ENCODE measurements at places on chromosomes 1 and 21. TPM values are rescaled to one million over a fixed set of nuclear protein-coding genes. Genes with fewer than 3 reads are reported as not detected.
A peak's percentile ranks its signal among the peaks of the same experiment; 100 is the strongest.

DNA sequence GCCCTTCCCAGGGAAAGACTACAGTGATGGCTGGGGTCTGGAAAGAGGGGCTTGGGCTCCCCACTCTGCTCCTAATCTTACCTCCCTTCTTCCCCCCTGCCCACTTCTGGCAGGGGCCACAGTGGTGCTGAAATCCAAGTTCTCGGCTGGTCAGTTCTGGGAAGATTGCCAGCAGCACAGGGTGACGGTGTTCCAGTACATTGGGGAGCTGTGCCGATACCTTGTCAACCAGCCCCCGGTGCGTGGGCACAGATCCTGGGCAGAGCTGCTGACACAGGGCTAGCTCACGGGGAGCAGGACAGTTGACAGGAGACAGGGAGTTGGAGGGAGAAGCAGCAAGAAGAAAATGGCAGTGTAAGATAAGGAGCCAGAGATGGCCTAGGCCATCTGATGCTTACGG, 2.4 kb downstream of the SLC27A3 start:
- DNase-seq = no peak

- no peak for DNase-seq
These were observed 261.6 kb downstream of the CAMTA1 start for GRCh38 chr1:7046891-7047290.

GRCh38 chr1:15401391-15402055, 8.2 kb upstream of the EFHD2 start:
- DNase-seq = no peak

DNA sequence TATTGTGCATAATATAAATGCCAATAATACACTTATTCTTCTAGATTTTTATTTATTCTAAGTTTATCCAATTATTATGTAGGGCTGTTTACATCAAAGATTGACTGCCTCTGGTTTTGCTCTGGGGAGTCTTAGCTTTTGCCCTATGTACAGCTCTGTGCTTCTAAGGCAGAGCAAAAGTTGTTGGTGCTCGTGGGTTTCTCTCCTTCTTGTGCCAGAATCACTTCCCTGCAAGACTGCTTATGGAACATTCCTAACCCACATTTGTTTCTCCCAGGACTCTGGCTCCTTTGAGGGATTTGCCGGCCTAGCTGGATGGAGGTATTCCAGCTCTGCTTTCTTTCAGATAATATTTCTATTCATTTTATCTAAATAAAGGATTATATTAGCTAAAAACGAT, 849.1 kb downstream of the USP25 start:
- no peak for DNase-seq

GRCh38 chr1:220294846-220295301, 22.6 kb upstream of the RAB3GAP2 start:
- no peak for DNase-seq

DNA sequence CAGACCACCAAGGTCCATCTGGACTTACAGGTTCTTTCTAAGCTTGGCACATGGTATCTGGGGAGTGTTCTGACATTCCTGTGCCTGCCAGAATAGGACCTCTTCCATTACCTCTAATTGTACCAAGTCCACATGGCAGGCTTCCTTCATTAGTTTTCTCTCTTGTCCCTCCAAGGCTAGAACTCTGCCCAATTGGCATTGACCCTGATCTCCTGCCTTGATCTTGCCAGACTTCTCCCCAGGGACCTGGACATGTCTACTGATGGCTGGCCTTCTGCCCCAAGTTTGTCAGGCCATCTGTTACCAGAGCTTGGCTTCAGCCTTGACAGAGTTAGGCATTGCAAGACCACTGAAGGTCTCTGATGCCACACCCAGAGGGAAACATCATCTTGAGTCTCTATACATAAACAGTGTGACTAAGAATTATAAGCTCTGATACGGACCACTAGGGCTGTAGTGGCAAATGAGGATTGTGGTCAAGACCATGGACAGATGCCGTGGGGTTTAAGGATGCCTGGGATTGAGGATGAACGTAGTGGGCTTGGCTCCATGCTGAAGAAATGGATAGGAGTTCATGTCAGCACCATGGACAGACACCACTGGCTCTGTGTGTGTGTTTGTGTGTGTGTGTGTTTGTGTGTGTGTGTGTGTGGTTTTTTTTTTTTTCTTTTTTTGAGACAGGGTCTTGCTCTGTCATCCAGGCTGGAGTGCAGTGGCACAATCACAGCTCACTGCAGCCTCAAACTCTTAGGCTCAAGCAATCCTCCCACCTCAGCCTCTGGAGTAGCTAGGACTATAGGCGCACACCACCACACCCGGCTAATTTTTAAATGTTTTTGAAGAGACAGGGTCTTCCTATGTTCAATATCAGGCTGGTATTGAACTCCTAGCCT, 19.5 kb upstream of the PSMB2 start:
- no peak for DNase-seq

- DNase-seq = no peak
These were observed 5.3 kb downstream of the CLDN14 start for GRCh38 chr21:36474591-36474990.

DNA sequence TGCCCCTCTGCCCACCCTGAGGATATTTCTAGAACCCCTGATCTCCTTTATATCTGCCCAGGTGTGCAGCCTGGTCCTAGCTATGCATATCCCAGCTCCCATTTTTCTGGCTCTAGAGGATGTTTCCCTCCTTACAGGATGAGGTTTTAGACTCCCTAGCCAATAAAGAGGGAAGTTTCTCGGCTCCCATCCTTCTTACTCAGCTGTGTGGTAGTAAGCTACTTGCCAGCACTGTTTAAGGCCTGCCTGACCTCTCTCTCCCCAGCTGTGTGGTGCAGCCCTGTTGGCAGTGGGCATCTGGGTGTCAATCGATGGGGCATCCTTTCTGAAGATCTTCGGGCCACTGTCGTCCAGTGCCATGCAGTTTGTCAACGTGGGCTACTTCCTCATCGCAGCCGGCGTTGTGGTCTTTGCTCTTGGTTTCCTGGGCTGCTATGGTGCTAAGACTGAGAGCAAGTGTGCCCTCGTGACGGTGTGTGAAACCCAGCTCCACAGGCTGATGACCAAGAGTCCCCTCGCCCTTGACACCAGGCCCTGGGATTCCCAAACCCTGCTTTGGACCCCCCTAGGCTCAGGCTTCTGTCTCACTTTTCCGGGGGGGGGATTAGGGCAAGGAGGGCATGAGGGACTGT, 7.8 kb upstream of the P3R3URF start:
- no peak for DNase-seq

DNA sequence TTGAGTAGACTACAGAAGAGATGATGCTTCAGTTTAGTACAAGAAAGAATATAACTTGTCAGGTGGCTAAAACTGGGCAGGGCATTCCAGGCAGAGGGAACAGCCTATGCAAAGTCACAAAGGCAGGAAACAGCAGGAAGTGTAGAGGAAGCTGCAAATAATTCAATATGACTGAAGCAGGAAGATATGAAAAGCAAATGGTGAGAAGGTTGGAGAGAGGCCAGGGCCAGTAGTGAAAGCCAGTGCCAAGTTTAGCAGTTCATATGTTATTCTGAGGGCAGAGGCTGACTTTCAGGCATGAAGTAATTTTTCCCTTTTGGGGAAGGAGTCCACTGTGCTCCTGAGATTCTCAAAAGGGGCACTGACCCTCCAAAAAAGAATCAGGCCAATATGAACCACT, 8.0 kb upstream of the YBX1 start:
- no peak for DNase-seq

- DNase-seq = no peak
These were observed 486.1 kb upstream of the LRRC7 start for GRCh38 chr1:69081668-69082067.

- no peak for DNase-seq
These were observed 47.1 kb downstream of the MDM4 start for GRCh38 chr1:204563307-204563706.

DNA sequence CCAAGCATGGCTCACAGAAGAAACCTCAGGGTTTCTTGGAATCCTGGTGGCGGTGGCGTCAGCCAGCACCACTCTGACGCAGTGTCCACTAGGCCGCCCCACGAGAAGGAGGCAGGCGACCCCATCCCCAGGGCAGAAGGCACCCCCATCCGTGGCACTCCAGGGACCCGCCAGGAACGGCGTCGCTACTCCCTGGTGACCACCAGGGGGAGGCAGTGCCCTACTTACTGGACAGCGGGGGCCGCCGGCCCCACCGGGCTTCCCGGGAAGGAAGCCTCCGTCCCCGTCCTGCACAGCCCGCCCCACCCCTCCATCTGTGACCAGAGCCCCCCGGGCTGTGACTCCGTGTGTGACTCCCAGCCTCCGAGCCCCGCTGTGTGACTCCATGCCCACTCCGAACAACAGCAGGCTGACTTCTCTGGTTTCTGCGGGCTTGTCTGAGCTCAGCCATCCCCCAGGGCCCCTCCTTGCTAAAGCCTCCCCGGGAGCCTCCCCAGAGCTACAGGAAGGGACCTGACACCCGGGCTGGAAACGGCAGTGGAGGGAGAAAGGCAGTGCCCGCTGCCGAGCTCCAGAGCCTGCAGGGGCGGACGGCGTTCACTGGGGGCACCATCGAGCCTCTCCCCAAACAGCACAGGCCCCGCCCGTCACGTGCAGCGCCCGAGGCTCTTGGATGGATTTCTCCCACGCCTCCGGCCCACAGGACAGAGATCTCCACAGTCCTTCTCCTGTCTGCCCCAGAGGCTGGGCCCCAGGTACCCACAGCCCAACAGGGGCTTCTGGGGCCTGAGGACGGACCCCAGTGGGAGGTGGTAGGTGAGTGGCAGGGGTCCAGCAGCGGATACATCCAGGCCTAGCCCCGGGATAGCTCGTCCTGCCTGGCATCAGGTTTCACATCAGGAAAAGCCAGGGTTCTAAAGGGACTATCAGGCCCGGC, 21.1 kb downstream of the KIF17 start:
- peak; percentile 84 for DNase-seq

- no peak for DNase-seq
These were observed 250.9 kb downstream of the SIPA1L2 start for GRCh38 chr1:232379063-232379434.

DNA sequence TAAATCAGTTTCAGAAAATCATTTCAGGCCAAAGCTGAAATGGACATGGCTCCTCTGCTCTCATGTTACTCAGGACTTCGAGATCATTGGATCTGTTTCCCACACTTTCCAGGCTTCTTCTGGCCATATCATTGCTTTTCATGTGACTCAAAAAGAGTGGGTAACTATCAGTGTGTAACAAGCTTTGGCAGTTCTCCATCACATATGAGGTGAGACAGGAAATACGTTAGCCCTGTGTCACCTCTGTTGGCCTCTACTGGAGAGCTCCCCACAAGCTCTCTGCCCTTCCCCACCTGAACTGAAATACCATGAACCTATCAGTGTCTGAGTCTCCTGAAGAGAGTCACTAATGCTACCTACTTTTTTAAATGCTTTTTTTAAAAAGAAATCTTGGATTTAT, 128.2 kb downstream of the LBR start:
- DNase-seq = no peak

GRCh38 chr1:212623603-212624002, 15.0 kb downstream of the ATF3 start:
- DNase-seq = no peak

- DNase-seq = no peak
These were observed 13.0 kb downstream of the RAB7B start for GRCh38 chr1:205990226-205990625.

- DNase-seq = peak; percentile 37
These were observed 4.5 kb downstream of the DLGAP3 start for GRCh38 chr1:34924759-34925555.

- no peak for DNase-seq
These were observed 139.9 kb downstream of the DSCAM start for GRCh38 chr21:40706806-40707655.

GRCh38 chr1:110604586-110605148, 1.5 kb downstream of the KCNA2 start:
- no peak for DNase-seq

- DNase-seq = peak; percentile 31
These were observed 20.8 kb upstream of the SDC3 start for GRCh38 chr1:30929135-30929889.

Gene BCAS2
- 22.4 TPM for total RNA-seq

Gene OR2L13
- total RNA-seq = not detected

Gene GPATCH2
- total RNA-seq = 8.6 TPM

Gene OR2T11
- total RNA-seq = not detected

Gene HSD3B2
- 89.4 TPM for total RNA-seq

Gene AXDND1
- 8.4 TPM for total RNA-seq

Gene GPA33
- 87.4 TPM for total RNA-seq

Gene TRPM2
- total RNA-seq = 2.6 TPM

Gene IL12RB2
- total RNA-seq = not detected

Gene CDCA8
- not detected for total RNA-seq

Gene VASH2
- total RNA-seq = 1.7 TPM

Gene RPL22
- 56.5 TPM for total RNA-seq

Gene OR2L8
- total RNA-seq = not detected

Gene CRNN
- total RNA-seq = not detected
